RCC 7860 (cell line): ENCODE measurements at places on chromosomes 4 and X.
A peak's percentile ranks its signal among the peaks of the same experiment; 100 is the strongest.

- DNase-seq = no peak
Observed at GRCh38 chr4:134634301-134634700, 432.7 kb upstream of the PABPC4L start.

GRCh38 chrX:132044953-132045352 lies 21.9 kb downstream of the STK26 start:
- no peak for DNase-seq

- no peak for DNase-seq
Observed at GRCh38 chrX:36334572-36334971, 415.0 kb downstream of the CFAP47 start.

DNA sequence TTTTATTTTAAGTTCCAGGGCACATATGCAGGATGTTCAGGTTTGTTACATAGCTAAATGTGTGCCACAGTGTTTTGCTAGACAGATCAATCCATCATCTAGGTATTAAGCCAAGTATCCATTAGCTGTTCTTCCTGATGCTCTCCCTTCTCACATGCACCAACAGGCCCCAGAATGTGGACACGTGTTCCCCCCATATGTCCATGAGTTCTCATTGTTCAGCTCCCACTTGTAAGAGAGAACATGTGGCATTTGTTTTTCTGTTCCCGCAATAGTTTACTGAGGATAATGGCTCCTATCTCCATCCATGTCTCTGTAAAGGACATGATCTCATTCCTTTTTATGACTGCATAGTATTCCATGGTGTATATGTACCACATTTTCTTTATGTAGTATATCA lies 374.8 kb upstream of the FAT1 start:
- no peak for DNase-seq

DNA sequence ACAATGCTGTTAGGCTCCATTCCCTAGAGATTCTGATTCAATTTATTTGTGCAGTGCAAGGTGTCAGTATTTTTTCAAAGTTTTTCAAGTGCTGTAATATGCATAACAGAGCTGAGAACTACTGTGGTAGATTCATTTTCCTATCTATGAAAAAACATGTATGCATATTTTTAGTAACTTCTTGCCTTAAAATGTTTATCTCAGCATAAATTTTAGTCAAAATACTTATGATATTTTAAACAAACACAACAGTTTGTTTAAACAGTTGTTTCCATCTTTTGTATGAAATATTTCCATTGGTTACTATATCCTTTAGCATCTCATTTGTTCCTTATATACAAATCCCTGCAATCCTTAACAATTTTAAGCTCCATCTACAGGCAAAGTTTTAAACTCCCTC lies 624.8 kb upstream of the ADGRL3 start:
- no peak for DNase-seq

- DNase-seq = no peak
Observed at GRCh38 chr4:85672116-85672515, 197.2 kb downstream of the ARHGAP24 start.

DNA sequence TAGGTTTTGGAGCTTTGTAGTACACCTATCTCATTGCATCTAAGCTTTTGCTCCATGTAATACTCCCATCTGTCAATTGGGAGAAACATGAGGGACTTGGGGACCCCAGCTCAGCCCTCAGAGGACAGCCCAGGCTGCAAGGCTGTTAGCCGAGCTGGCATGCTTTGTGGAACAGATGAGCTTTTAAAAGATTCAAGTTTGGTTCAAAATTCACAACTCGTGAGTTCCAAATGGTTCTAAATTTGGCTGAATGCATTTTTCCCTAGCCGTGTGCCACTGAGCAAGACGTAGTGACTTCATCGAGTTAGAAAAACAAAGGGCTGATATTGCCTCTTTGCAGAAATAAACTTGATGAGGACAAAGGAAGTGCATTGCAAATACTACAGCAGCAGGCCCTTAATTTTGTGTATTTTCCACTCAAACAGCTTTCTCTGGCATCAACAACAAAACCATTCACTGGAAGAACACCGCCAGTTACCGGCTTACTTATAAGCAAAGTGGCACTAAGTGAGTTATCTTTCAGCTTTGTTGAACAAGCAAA lies 165.0 kb upstream of the HS3ST1 start:
- no peak for DNase-seq

DNA sequence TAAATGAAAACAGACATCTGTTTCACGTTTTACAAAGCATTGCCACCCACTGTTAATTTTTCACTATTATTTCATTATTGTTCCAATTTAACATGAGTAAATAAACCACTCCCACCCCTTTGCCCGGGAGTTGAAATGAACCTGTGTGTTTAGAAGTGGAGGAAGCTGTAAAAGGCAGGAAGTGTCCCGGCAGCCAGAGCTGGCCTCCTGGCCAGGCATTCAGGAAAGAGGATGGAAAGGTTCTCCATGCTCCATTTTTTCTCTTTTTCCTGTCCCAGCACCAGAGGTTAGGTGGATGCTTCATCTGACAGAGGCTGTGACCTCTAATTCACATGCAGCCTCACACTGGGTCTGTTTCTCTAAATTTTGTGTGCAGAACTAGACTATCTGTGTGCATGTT lies 55.5 kb upstream of the LNX1 start:
- no peak for DNase-seq

- no peak for DNase-seq
Observed at GRCh38 chrX:104564921-104565703, 887 bp upstream of the IL1RAPL2 start.

- no peak for DNase-seq
Observed at GRCh38 chr4:140952717-140953116, 180.6 kb downstream of the RNF150 start.

DNA sequence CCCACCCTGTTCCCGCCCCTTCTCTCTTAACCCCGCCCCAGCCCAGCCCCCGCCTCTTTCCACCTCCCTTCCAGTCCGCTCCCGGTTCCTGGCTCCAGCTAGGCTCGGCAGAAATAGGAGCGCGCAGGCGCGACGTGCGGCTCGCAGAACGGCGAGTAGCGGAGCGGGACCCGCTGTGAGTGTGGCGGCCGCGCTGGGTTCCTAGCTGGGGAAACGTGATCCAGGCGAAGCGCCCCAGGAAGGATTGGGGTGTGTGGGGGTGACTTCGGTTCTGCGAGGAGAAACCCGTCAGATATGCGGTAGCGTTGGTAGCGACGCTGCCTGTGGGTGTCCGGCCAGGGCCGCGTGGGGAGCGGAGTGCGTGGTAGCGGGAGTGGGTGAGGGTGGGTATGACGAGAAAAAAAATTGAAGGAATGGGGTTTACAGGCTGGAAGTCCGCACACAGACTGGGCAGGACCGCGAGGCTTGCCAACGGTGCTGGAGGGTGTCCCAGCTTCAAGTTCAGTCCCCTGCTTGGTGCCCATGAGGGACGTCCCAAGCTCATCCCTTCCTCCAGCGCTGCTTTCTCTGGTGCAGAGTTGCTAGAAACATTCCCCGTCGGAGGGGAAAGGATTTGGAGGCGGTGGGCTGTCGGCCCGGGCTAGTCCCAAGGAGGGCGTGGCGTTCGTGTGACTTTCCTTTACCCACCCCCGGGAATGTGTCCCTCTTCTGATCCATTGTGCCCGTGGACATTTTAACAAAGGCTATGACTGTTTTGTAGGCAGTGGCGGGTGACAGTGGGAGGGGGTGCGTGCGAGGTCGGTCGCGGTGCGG lies at the start of gene PRRG1:
Gene PRRG1, plus strand, starts transcription at position 144 of the 813 bp plus-strand sequence. CDS start 56,886 bp downstream, outside the sequence.
- DNase-seq = peak; percentile 68

DNA sequence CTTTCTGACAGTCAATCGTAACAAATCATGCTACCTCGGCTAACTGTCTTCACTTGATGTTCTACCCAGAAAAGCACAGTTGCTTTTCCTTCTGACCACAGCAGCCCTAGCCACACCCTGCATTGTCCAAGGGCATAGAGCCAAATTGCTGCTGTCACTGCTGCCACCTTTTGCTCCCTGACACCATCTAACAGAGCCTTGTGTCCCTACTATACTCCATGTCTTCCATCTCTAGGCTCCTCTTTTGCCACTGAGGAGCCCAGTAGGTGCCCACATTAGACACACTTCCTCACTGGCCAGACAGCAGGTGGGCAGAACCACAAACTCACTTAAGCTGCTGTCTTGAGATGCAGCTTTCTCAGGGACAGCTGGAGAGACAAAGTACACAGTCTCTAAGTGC lies 91.4 kb downstream of the ANXA3 start:
- DNase-seq = no peak

- no peak for DNase-seq
Observed at GRCh38 chrX:133685822-133686221, 270.5 kb upstream of the GPC4 start.

DNA sequence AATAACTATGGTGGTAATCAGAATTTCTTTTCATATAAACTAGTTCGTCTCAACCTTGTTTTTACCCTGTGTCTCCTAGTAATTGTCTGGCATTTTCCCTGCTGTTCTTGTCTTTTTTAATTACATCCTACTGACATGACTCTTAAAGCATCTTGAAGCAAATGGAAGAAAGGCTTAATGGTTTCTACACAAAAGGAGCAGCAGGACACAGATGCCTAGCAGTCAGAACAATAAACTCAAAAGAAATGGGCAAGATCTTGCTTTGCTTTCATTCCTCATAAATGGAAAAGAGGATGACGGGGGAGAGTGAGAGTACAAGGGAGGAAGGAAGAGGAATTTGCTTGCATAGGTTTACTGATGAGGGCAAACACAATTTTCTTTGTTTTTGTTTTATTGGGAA lies 293.2 kb upstream of the EMCN start:
- DNase-seq = no peak

- DNase-seq = no peak
Observed at GRCh38 chr4:174252412-174252811, 31.1 kb downstream of the FBXO8 start.

- no peak for DNase-seq
Observed at GRCh38 chr4:102596532-102596931, 95.4 kb downstream of the NFKB1 start.
